ENCODE measurements at places on chromosomes 5 and 9.

DNA sequence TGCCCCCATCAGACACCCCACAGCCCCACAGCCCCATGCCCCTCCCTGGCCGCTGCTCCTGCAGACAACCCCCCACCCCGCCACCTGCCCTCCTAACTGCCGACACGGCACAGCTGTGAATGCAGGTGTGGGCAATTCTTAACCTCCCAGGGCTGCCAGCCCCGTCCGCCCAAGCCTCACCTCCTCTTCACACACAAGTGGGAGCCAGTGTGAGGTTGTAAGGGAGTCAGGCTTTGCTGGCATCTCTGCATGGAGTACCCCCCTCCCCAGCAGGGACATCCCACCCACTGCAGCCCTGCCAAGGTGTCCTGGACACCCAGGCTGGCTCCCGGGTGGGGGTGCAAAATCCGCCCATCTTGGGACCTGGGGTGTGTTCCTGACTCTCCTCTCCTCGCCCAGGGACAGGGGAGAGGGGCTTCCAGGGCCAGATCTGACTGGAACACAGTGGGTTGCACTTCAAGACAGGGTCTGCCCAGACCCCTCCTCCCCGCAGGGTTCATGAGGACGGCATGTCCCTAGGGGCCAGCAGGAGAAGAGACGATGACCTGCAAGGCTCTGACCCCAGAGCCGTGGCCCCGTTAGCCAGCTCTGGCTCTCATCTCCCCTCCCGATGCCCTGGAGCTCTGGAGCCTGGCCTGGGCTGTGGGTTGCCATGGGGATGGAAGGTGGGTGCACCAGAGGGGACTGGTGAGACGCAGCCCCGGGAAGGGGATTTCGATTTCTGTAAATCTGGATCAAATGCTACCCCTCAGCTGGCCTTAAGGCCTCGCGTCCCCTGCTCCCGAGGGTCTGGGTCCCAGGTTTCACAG is 34.4 kb downstream of the SARDH start:
- DNase-seq: no peak

- DNase-seq: no peak
Measured at GRCh38 chr5:109936996-109937395, 247.3 kb downstream of the MAN2A1 start.

- no peak for DNase-seq
Measured at GRCh38 chr5:8491254-8491653, 622.3 kb downstream of the MTRR start.

- no peak for DNase-seq
Measured at GRCh38 chr5:110414360-110414759, 312.1 kb downstream of the TMEM232 start.

DNA sequence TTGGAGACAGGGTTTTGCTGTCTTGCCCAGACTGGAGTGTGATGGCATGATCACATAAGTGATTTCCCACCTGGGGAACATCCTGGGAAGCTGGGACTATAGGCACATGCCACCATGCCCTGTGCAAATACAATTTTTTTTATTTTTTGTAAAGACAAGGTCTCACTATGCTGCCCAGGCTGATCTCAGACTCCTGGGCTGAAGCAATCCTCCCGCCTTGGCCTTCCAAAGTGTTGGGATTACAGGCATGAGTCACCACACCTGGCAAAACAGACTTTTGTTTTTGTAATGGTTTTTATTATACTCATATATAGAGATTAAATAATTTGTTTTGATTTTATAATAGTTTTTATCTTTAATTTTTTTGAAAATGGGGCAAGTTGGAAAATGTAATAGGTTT is 14.7 kb downstream of the DNAJC25 start:
- no peak for DNase-seq

GRCh38 chr9:130173666-130173983 is 1.4 kb downstream of the NCS1 start:
- DNase-seq: no peak

DNA sequence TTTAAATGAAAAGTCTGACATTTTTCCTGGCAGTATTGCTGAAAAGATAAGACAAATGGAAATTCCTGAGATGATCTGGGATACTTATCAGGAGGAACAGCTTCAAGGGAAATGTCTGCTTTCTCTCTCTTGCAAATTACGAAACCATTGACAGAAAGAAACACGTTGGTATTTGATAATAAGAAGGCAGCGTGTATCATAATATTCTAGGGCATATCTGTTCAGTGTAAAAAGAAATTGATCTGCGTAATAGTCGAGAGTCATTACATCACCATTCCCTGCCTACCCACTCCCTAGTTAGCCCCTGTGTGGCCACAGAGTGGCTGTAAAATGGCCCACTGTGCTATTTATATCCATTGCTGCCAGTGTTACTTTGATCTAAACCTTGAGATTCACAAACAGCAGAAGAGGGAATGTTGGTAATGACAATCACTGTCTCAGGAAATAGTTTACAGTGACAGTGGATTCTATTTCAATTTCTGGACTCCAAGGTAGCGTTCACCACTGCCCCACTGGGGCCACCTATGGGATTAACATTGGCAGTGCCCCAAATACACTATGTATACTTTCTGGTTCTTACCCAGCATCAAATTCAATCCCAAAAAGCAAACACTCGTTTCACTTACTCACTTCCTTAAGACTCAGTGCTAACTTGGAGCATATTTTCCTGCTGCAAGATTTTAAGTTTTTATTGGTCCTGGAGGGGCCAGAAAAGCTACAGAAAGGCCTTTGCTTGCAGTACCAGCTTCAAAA is 133.4 kb upstream of the GAS1 start:
- DNase-seq: no peak

- no peak for DNase-seq
Measured at GRCh38 chr9:14153310-14153720, 160.6 kb downstream of the NFIB start.

GRCh38 chr9:95048225-95049087 is 269.1 kb downstream of the FANCC start:
- DNase-seq: peak; percentile 40

- no peak for DNase-seq
Measured at GRCh38 chr9:126275386-126276001, 51.1 kb upstream of the MVB12B start.

DNA sequence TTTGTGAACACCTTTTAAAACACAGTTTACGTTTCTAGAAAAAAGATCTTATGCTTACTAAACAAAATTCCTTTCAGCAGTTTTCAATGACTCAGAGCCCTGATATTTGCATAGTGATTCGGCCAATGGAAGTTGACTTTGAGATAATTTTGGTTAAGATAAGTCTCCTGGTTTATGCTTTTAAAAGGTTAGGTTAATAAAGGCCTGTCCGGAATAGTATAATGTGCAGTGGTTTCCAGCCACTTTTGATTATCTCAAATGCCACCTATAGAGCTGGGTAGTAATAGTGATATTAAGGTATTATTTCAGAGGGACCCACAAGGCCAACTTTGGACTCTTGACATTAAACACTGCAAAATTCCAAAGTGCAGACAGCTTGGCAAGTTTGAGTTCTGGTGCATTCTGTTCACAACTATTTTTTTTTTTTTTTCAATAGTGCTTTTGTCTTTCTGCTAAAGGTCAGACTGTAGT is 86.1 kb downstream of the F2RL2 start:
- DNase-seq: no peak

GRCh38 chr5:33260098-33260497 is 180.7 kb upstream of the TARS1 start:
- no peak for DNase-seq

GRCh38 chr5:178323541-178323865 is 90.9 kb upstream of the PHYKPL start:
- DNase-seq: no peak

- DNase-seq: no peak
Measured at GRCh38 chr5:7415587-7416535, 19.9 kb downstream of the ADCY2 start.

- no peak for DNase-seq
Measured at GRCh38 chr5:160445132-160445531, 23.5 kb downstream of the PTTG1 start.

GRCh38 chr5:32018476-32019436 is 155.4 kb downstream of the GOLPH3 start:
- no peak for DNase-seq

GRCh38 chr9:133355881-133356357 is 368 bp downstream of the SURF1 start:
- no peak for DNase-seq

DNA sequence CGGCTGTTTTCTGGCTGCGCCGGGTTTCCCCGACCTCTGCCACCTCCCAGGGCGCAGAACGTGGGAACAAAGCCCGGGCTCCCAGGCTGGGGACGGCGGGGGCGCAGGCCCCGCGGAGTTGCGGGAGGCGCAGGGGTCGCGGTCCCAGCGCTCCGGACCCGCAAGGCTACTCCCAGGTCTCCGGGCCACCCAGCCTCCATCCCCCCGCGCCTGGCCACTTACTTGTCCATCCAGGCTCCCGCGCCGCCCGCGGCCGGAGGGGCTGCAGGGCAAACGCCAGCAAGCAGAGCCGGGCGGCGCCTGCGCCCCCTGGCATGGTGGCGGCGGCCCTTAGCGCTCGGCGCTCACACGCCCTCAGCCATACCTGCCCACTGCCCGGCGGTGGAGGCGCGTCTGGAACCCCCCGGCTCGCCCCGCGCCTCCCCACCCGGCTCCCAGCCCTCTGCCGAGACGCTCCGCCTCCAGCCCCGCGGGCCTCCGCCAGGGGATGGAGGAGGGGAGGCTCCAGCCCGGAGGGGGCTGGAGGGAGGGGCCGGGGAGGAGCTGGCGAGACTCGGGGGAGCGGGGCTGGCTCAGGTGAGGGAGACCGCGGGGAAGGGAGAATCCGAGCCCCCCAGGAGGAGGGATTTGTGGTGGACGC is at the start of gene ADAM19:
Gene ADAM19, minus strand, starts transcription at position 395 of the 640 bp plus-strand sequence. Its CDS starts 79 bp downstream, at position 316.
- DNase-seq: peak; percentile 26

GRCh38 chr9:38422555-38423260 is 1.5 kb downstream of the IGFBPL1 start:
- no peak for DNase-seq

DNA sequence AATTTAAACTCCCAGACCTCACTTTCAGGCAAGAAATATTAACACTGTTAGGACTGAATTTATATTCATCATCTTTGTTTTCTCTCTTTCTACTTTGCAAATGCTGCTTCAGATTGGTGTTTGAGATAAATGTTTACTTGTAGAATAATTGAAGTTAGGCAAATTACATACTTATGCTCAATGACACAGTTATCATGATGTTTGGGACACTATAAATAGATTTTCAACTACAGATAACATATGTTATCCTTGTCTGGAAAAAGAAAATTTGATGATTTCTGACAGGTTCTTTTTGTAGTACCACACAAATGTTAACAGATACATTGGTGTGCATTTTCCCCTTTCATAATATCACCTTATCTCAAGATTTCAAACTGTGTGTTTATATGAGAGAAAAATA is 7.9 kb downstream of the PRR16 start:
- DNase-seq: no peak

DNA sequence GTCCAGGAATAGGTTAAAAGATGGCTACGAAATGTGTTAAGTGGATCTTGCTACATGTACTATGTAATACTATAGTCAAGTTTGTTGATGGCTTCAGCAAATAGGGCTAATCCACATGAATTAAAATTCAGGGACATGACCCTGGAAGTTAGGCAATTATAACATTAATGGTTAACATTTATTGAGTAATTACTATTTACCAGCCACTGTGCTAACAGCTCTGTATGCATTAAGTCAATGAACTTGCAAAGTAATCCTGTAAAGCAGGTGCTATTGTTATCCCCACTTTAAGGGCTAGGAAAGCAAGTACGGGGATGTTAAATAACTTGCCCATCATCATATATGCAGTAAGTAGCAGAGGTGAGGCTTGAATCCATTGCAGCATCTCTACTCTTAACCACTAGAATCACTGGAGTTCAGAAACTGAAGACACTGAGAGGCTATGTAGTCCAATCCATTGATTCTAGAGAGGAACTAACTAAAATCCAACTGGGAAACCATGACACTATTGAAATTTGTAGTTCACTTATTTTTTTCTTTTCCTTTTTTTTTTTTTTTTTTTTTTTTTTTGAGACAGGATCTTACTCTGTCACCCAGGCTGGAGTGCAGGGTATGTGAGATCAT is 77.5 kb upstream of the SPINK5 start:
- DNase-seq: no peak

GRCh38 chr5:39214912-39215709 is 4.3 kb downstream of the FYB1 start:
- no peak for DNase-seq

DNA sequence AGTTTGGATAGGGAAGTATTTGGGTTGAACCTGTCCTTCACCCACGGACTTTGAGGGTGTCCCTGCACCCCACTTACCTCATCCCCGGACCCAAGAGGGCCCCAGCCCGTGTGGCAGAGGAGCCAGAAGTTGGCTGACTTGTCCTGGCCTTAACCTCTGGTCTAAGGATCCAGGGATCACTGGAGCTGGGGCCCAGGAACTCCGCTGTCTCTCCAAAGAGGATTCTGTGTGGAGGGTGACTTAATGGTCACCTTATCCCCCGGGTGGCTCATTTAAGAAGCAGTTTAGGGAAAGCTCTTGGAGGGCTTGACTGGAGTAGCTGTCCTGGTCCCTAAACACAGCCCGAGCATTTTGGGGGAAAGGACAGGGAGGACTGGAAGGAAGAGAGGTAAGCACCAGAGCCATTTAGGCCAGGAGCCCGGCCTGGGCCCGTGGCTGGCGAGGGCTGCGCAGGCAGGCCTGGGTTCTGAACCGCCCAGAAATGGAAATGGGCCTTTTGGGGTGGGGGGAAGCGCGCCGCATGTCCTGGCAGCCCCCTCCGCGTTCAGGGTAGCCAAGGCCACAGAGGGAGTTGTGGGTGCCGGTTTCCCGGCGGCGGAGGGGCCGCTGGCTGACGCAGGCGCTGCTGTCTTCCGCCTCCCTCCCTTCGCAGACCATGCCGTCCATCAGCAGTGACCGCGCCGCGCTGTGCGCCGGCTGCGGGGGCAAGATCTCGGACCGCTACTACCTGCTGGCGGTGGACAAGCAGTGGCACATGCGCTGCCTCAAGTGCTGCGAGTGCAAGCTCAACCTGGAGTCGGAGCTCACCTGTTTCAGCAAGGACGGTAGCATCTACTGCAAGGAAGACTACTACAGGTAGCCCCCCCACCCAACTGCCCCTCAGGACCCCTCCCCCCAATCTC is 2.0 kb downstream of the LHX2 start:
- no peak for DNase-seq

DNA sequence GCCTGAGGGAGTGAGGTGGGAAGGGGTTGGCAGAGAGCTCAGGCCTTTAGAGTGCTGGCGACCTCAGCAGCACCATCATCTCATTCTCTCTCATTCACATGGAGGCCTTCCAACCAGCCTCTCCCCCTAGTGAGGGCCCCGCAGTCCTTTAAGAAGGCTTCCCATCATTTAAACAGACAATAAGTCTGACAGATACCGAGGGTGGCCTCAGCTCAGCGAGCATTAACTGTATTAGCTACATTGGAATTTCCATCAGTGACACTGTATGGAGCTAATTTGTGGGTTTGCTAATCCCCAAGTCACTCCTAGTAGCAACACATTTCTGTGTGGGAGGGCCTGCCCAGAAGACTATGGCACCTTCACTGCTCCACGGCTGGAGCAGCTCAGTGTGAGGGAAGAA is 75.8 kb downstream of the INSYN2B start:
- no peak for DNase-seq

DNA sequence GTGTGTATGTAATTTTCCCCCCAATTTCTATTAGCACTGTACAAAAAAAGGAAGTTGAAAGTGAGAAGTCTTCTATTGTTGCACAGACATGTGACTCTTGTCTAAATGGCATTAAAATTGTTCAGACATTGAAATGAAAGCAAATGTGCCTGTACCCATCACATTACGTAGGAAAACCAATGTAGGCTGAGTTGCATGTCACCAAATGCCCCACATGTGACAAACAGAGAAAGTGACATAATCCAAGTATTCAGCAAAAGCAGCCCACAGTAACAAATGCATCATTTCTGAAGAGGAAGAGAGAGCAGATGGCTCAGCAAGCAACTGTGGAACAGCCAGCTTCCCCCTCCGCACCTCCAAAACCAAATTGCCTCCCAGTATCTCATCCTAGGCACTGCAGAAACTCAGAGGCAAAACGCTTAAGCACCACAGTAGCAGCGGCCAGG is 161.5 kb upstream of the NR4A3 start:
- DNase-seq: no peak

Data from stimulated activated CD4-positive, alpha-beta T cell treated with anti-CD3 and anti-CD28 coated beads, Interleukin-1b, Interleukin-23, amount 100 ng/mL, for 1 hour (primary cell).